ENCODE measurements at places on chromosomes 7 and 10.

DNA sequence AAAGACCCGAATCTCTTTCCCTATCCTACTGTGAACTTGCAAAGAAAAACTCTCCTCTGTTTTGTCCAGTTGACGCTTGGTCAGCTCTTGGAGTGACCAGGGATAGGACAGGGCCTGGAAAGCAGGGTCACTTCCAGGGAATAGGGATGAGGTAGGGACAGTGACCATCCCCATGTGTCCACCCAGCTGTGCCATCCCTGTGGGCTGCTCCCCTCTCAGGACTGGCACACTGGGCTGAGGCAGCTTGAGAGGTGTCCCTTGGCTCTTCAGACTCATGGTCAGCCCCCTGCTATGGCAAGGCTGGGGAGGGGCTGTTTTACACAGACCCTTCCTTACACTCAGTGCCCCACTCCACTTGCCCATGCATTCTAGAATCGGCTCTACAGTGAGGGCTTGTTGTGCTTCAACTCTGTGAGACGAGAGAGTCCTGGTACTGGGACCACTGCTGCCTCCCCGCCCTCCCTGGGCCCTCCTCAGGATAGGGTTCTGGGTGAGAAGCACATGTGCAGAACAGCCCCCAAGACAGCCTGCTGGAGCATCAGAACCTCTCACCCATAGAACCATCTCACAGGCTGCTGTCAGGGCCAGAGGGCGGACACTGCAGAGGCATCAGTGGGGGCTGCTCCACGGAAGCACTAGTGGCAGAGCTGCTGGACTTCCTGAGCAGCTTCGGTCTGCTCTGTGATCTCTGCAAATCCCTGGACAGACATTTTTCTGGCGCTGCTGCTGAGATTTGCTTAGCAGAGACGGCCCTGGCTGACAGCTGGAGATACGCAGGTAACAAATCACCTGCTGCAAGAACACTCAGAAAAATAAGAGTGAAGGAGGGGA is 202.8 kb upstream of the CXCL12 start:
- H3K4me1 ChIP-seq = no peaks in the 10 kb centered on the region
- no peak for DNase-seq
- H3K36me3 ChIP-seq = no peaks in the 10 kb centered on the region
- no peak overlapping the region for H3K27ac ChIP-seq
- H3K27me3 ChIP-seq = no peaks in the 10 kb centered on the region

- no peak overlapping the region for H3K27ac ChIP-seq
- H3K36me3 ChIP-seq = no peaks in the 10 kb centered on the region
- no peak for DNase-seq
- H3K4me1 ChIP-seq = peaks cover 3% of the 10 kb centered on the region
Observed at GRCh38 chr7:6279341-6279740, 6.9 kb upstream of the CYTH3 start.

GRCh38 chr10:102675666-102676533 is 31.6 kb downstream of the TRIM8 start:
- H3K27ac ChIP-seq = peak overlapping the region; percentile 62
- no peaks in the 10 kb centered on the region for H3K27me3 ChIP-seq
- no peaks in the 10 kb centered on the region for H3K36me3 ChIP-seq
- H3K4me3 ChIP-seq = no peak overlapping the region

- no peaks in the 10 kb centered on the region for H3K36me3 ChIP-seq
- H3K27me3 ChIP-seq = no peaks in the 10 kb centered on the region
- H3K27ac ChIP-seq = no peak overlapping the region
- peak overlapping the region; percentile 57 for H3K4me3 ChIP-seq
Observed at GRCh38 chr7:99579956-99580777, 17.9 kb upstream of the TMEM225B start.

GRCh38 chr10:86162696-86163400 is 203.7 kb downstream of the GRID1 start:
- H3K4me1 ChIP-seq = no peaks in the 10 kb centered on the region
- H3K27me3 ChIP-seq = no peaks in the 10 kb centered on the region
- no peak overlapping the region for H3K4me3 ChIP-seq
- no peak for DNase-seq

GRCh38 chr7:148849393-148850098 is 34.5 kb downstream of the EZH2 start:
- no peak overlapping the region for H3K27ac ChIP-seq
- H3K27me3 ChIP-seq = no peaks in the 10 kb centered on the region
- peaks cover 9% of the 10 kb centered on the region for H3K4me1 ChIP-seq
